ENCODE measurements at places on chromosomes 4 and X.

GRCh38 chr4:176013476-176014247, 52.0 kb upstream of the WDR17 start:
- no peak for DNase-seq

DNA sequence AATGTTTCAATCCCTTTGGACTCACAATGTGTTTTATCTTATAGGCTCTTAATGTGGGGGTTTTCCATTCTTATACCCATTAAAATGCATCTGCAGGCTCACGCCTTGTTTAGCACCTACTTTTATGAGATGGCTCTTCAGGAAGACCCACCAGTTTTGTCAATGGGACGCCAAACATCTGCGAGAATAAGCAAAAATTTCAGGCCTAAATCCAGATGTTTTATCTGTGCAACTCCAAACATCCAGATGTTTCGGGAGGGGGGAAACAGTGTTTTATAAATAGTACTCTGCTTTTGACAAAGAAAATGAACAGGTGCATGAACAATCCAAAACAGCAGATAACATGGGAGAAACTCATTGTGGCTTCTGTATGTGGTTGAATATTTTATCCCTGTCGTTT, 342.8 kb downstream of the DHX15 start:
- DNase-seq, result no peak

DNA sequence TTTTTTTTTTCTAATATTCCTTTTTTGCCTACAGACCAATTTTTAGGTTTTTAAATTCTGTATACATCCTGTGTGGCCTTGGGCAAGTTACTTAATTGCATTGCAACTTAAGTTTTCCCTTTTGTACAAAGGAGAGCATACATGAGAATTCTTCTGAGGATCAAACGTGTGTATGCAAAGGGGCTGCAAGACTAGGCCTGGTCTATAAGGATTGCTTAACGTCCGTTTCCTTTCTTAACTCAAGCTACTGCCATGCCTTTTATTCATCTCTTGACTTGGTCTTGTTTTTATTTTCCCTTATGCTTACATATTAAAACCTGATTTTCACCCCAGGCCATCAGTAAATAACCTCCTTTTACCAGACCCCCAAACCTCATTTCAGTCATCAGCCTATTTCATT, 13.6 kb downstream of the RBPJ start:
- DNase-seq, result no peak

- no peak for DNase-seq
Observed at GRCh38 chr4:1583051-1583785, 100.9 kb downstream of the FAM53A start.

- no peak for DNase-seq
Observed at GRCh38 chr4:2487632-2488031, 18.7 kb downstream of the RNF4 start.

GRCh38 chr4:98284640-98285046, 23.5 kb downstream of the RAP1GDS1 start:
- DNase-seq, result no peak

DNA sequence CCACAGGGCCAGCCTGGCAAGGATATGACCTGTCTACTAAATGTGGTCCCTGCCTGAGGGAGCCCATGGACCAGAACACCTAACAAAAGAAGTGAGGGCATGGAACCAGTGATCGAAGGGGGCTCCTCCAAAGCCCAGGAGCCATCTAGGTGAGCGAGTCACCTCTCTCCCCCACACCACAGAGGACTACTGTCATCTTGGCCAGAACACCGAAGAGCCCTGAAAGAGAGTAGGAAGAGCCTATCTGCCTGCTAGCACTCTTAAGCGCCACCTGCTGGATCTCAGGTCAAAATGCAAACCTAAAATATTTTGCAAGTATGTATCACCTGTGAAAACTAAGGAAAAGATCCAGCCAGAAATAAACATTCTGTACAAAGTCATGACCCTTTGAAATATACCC, 137.9 kb upstream of the ZXDB start:
- no peak for DNase-seq

DNA sequence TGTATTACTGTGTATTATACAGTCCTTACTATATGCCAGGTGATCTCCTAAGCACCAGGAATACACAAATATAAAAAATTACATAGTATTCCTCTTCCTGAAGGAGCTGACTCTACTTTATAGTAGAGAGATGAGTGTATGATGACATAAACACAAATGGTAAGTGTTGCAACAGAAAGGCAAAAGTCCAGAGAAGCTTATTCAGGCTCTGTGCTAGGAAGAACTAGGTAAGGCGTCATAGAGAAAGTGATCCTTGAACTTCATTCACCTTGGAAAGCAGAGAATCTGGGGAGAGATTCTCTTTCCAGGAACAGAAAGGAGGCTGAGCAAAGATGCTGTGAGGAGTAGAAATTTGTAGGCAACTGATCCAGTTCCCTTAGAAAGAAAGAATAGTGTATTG, 115.0 kb upstream of the KCNIP4 start:
- no peak for DNase-seq

DNA sequence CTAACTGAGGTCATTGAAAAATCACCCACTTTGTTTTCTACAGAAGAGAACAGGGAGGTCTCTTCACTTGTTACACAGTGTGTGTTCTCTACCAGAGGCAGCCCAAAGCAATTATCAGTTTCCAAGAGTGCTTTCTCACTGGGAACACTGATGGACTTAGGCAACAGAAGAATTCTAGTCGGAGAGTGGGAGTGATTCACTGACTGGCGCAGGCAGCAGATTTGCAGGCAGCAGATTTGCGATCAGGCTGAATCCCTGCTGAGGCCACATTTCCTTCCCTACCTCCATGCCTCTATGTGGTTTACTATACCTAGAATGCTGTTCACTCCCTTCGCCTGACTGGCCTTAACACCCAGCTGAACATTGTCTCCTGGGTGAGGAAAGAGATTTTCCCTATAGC, 6.6 kb downstream of the OCIAD2 start:
- no peak for DNase-seq

DNA sequence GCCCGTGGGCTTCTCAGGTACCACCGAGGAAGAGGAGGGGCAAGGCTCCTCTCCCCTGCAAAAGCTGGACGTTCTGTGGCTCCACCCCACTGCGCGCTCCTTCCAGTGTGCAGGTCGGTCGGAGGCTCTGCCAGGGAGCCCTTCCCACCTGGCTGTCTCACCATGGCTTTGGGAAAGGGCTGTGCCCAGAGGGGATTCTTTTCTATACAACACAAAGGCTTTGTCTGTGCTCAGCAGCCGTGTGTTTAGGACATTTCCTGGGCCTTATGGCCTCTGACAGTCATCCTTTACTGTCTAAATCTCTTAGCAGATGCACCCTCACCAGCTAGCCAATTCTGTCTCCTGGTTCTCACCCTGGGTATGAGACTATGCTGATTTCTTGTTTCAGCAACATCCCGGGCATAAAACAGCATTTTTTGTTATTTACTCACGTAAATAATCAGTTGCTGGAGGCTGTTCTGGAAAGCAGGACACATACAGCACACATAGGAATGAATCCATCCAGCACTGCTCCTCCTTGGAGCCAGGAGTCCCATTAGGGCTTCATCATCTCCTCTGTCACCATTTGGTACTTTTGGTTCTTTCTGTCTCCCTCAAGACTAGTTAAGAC, 20.4 kb upstream of the ATXN3L start:
- DNase-seq, result no peak

- DNase-seq, result no peak
Observed at GRCh38 chr4:105148356-105148755, 1.7 kb downstream of the TET2 start.

DNA sequence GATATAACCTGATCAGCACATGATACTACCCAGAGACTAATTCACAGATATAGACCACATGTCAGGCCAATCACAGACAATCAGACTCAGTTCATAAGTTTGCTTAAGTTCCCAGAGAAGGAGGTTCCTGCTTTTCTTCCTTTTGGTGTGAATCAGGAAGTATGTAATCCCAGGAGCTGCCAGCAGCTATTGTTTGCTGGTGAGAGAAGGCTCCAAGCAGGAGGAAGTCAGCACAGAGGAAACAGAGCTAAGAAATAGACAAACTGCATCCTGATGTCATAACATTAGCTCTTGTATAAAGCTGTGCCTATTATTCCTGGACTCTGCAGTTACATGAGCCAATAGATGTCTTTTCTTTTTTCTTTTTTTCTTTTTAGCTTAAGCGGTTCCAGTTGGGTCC, 50.9 kb downstream of the UCHL1 start:
- DNase-seq, result no peak

- DNase-seq, result no peak
Observed at GRCh38 chr4:92996533-92996932, 692.8 kb downstream of the GRID2 start.

GRCh38 chr4:153485359-153485758, 19.2 kb downstream of the TMEM131L start:
- no peak for DNase-seq

DNA sequence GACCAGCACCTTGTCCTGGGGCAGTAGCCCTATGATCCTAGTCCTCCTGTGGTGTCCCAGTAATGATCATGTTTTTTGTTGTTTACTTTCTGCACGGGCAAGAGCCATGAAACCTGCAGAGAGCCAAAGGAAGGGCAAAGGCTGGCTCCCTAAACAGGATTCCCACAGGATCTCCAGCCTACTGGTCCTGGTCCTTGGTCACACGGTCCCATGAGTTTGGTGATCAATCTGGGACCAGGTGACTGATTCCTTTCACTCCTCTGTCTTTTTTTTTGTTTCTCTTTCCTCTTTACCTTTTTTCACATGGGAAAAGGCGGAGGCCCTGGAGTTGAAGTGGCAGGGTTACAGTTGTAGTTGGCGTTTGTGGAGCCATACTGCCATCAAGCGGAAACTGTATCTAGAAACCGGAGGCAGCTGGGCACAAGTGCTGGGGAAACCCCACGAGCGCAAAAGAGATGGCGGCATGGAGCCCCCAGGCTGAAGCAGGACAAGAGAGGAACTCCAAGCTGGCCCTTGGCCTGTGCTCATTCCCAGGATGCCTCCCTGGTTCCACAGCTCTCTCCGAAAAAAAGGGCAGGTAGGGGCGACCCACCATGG, 34.6 kb downstream of the NBDY start:
- no peak for DNase-seq

DNA sequence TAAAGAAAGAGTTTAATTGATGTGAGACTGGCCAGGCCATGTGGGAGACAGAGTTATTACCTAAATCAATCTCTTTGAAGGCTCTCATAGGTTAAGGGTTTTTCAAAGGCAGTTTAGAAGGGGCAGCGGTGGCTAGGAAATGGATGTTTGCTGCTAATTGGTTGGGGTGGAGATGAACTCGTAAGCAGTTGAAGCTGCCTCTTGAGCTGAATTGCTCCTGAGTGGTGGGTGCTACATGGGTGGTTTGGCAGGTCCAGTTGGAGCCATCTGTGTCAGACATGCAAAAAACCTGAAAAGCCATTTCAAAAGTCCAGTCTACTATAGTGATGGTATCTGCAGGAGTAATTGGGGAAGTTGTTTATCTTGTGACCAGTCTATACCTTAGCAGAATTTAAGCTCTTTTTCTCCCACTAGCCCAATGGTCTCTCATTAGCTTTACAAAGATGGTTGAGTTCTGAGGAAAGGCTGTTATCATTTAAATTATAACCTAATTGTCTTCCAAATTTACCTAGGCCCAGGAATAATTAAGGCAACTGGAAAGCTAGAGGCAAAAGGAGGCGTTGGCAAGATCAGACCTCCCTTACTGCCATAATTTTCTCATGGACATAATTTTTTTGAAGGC, 762.4 kb upstream of the FRG1 start:
- DNase-seq, result no peak

- no peak for DNase-seq
Observed at GRCh38 chr4:93779228-93779627, 49.3 kb upstream of the ATOH1 start.

DNA sequence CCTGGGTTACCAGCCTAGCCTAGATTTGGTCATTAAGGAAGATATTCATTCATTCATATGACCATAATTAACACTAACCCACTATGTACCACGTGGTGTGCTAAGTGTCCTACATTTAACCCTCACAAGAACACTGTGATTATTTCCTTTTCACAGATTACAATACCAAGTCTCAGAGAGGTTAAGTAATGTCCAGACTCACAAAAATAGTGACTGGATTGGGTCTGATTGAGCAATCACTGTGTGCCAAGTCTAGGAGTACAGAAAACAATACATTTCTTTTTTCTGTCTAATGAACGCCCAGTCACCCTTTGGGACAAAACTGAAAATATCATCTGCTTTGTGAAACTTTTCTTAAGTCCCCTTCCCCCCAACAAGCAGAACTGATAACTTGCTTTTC, 7.6 kb upstream of the DLG3 start:
- no peak for DNase-seq

DNA sequence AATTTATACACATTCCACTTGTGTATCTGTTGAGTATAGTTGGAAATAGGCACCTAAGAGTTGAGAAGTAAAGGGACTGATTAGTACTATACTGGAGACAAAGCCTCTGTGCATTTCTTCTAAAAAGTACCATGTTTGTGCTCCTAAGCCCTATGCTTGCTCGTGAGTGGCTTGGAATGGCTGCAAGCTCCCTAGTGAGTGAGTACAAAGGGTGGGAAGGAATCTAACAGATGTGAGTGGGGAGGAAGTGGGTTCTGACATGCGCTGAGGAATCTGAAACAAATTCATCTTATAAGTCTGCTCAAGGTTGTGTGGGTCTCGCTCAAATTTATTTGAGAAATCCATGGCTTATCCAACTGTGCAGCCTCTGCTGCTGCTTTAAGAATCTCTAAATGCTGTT, 13.3 kb downstream of the SPCS3 start:
- no peak for DNase-seq

DNA sequence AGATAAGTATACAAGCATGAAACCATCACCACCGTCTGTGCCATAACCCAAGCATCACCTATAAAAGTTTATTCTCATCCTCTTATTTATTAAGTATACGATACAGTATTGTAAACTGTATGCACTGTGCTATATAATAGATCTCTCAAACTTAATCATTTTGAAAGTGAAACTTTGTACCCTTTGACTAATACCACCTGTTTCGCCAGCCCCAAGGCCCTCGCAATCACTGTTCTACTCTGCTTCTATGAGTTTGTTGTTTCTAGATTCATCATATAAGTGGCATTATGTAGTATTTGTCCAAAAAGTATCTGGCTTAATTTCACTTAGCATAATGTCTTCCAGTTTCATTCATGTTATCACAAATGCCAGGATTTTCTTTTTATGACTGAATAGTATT, 72.1 kb upstream of the DOCK11 start:
- DNase-seq, result no peak

GRCh38 chrX:80792205-80792604, 17.5 kb downstream of the BRWD3 start:
- no peak for DNase-seq

DNA sequence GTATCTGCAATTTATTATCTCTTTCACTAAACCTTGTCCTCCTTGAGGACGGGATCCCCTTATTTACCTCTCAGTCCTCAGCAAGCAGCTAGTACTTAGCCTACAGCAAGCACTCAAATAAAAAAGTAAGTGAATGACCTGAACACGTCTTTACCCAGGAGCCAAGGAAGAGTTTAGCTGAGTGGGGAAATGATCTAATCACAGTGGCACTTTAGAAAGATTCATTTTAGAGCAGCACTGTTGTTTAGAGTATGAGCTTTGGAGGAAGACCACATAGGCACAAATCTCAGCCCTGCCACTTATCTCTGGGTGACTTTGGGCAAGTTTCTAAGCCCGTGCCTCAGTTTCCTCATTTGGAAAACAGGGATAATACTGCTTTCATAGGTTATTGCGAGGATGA, 2.7 kb downstream of the FAM120C start:
- no peak for DNase-seq
